Dermis microvascular lymphatic vessel endothelial cell (primary cell): ENCODE measurements at places on chromosomes 2 and 18. TPM values are rescaled to one million over a fixed set of nuclear protein-coding genes. Genes with fewer than 3 reads are reported as not detected.

FAP gene
- total RNA-seq = 1.3 TPM in 2 replicates

RRM2 gene
- total RNA-seq = 18.1 and 29.1 TPM in 2 replicates

PTPRM gene
- total RNA-seq = 32.3 and 55.8 TPM in 2 replicates

CIB4 gene
- not detected in 2 replicates for total RNA-seq

FAM124B gene
- 26.6 and 48.8 TPM in 2 replicates for total RNA-seq

- no peak for DNase-seq
These were observed 1.2 kb downstream of the MAT2A start for GRCh38 chr2:85540133-85540648.

GRCh38 chr2:126663184-126663963 lies 7.4 kb downstream of the GYPC start:
- no peak for DNase-seq

GRCh38 chr2:191618786-191619185 lies 59.1 kb upstream of the NABP1 start:
- no peak for DNase-seq

DNA sequence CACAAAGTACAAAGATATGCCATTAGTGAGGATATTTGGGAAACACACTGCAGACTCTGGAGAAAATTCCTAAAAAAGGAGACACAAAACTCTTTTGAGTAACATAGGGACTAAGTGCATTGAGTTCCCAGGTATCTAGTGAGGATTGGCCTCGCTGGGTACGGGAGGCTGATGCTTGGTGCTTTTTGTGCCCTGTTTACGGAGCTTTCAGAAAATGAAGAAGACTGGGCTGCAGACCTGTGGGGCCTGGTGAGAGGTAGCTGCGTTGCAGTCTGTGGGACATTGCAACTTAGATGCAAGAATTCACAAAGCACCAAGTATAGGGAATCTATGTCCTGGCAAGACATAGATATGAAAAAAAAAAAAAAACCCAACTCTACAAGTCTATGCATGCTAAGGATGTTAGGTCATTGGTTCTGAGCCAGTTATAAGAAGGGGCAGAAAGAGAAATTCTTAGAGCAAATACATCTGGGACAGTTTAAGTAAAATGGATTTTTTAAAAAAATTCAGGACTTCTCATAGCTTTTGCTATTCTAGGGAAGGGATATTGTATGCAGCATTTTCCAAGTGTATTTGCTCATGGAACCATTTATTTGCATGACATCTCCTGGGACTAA lies 156.0 kb downstream of the SLC4A3 start:
- DNase-seq = no peak

DNA sequence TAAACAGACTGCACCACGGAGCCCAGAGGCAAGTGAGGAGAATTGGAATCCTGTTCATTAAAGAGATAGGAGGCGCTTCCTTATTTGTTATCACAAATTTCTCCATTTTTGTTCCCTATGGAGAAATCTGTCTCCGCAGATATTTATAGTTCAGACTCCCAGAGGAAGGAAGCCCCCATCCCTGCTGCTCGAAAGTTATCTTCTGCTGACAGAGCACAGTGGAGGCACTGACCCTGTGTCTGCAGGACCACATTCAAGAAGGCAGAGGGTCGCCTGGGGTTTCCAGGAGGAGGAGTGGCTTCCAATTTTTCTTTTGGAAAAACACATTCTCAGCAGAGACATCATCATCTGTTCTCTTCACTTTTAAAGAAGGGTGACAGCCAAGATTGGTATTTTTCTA lies 73.0 kb upstream of the GPR45 start:
- no peak for DNase-seq

GRCh38 chr18:28768791-28769768 lies 592.1 kb upstream of the CDH2 start:
- no peak for DNase-seq

DNA sequence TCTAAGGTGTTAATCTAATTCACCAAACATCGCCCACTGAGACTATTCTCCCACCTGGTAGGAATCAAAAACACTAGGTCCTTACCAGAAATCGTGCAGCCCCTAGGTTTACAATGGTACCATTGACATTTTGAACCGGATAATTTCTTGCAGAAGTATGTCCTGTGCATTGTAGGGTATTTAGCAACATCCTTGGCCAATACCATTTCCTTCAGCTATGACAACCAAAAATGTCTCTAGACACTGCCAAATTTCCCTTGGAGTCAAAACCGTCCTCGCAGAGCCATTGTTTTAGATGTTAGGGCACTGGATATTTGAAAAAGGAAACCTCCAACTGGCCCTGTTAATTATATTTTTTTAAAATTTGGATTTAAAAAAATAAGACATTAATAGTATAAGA lies 3.8 kb downstream of the VPS54 start:
- no peak for DNase-seq

- no peak for DNase-seq
These were observed 469.9 kb downstream of the SOCS6 start for GRCh38 chr18:70758780-70759179.

DNA sequence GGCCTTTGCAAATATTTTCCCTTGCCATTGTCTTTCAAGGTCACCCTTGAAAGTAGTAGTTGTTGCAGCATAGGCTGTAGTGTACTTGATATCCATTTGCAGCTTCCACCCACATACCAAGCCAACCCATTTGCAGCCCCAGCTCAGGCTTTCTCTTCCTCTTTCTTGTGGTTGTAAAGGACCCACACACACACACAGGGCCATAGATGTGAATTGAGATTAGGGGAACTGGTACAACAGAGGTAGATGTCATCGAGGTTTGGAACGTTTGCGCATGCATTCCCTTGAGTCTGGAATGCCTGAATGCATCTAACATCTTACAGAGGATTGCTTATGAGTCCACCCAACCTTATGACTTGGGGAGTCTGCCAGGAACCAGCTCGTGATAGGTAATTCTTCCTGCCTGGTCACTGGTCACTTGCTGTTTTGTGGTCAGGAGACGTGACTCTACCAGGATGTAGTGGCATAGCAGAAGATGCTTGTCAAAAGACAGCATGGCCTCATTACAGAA lies 91.9 kb downstream of the MRPS9 start:
- DNase-seq = no peak

- no peak for DNase-seq
These were observed 171.9 kb upstream of the SALL3 start for GRCh38 chr18:78807668-78808067.

GRCh38 chr2:158778243-158778642 lies 16.9 kb upstream of the DAPL1 start:
- DNase-seq = no peak

- no peak for DNase-seq
These were observed 96.6 kb downstream of the QPCT start for GRCh38 chr2:37441055-37441454.
